Activated T-cell treated with anti-CD3 and anti-CD28 coated beads for 24 hours (primary cell): ENCODE measurements at places on chromosomes 1 and 21.

DNA sequence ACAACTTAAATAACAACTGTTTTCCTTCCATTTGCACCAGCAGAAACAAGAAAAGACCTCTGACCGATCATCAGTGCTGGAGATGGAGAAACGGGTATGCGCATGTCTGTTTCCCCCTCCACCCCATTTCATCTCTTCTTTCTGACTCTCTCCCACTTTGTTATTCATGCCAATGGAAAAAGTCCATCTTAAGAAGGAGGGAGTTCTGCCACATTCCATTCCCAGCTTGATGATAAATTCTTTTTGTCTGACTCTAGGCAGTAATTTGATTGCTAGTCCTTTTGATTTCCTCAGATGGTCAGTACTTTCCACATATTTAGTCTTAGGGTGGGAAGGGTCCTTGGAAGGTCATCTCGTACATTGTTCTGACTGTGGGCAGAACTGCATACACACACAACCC lies 142.5 kb downstream of the SYT2 start:
- DNase-seq, result no peak

DNA sequence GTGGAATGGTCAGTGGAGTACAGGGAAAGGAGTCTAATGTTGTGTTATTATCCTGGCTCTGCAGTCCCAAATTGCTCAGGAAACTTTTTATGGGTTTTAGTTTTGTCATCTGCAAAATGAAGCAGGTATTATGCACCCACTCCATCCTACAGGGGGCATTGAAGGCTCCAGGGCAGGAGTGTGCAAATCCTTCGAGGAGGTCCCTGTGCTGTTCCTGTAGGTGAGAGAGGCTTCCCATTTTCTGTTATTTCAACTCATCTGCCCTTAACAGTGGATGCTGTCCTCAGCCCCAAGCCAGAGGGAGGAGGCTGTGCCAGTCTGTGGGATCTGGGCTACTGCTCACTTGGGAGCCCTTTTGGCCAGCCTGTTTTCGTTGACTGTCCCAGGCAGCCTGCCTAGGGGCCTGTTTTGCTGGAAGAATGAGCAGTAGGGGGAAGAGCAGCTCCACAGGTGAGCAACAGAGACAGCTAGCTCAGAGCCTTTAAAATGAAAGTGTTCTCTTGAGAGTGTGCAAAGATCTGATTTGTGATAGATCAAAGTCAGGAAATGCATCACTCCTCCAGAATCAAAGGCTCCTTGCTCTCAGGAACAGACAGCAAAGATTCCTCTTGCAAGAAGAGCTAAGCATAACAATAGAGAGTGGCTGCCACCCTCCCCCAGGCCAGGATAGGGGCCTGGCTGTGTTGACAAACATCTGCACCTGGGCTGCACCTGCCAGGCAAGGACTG lies 317.6 kb upstream of the PROX1 start:
- DNase-seq, result no peak

DNA sequence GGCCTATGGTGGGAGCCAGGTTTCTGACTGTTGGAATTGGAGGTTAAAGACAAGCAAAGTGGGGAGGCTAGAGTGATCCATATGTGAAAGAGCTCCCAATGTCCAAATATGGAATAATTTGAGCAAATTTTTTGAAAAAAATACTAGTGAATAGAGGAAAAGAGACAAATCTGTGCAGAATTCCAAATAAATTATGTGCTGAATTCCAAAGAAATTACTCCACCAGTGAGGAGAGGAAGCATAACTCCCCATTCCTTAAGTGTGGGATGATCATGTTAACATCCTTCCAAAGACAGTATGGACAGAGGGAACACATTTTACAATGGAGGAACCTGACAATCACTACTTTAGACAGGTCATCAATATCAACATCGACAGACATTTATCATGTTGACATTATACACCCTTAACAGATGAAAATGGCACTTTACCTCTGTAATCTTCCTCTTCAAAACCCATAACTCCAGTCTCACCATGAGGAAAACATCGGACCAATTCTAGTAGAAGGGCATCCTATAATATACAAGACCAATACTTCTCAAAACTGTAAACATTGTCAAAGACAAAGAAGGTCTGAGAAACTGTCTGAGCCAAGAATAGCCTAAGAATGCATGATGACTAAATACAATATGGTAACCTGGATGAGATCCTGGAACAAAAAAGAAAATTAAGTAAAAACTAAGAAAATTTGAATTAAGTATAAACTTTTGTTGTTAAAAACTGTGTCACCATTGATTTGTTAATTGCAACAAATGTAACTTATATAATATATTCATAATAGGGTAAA lies 71.5 kb upstream of the RGS4 start:
- DNase-seq, result no peak

- DNase-seq, result no peak
These were observed 10.6 kb upstream of the OLIG2 start for GRCh38 chr21:33015096-33015495.

- DNase-seq, result no peak
These were observed 136.7 kb downstream of the ADSS2 start for GRCh38 chr1:244314921-244315559.

DNA sequence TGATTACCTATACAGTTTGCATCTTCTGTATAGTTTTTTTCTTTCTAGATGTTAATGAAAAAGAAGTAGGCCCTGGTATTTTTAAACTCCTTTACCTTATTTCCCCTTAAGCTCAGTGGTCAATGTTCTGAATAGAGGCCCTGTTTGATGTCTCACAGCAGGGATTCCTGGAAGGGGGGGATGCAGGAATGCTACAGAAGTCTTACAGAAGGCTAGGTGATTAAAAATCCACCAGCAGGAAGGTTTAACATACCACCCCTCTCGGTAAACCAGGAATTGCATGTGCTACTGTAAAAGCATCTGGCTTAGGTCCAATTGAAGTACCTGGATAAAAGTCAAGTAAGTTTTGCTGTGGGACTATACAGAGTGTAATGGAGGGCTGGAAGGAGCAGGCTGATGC lies 78.3 kb downstream of the NOS1AP start:
- DNase-seq, result no peak

DNA sequence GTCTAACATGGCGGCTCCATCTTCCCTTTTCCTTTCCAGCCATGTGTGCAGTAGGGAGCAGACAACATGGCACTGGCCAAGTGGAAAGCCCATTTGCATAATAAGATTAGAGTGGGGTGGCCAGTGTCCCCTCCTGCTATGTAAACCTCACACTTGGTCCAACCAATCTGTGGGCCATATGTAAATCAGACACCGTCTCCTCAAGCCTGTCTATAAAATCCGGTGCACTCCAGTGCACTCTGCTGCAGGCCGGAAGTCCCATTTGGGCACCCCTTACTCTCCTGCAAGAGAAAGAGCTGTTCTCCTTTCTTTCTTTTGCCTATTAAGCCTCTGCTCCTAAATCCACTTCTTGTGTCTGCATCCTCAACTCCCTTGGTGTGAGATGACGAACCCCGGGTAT lies 44.1 kb downstream of the OLFML3 start:
- DNase-seq, result no peak

DNA sequence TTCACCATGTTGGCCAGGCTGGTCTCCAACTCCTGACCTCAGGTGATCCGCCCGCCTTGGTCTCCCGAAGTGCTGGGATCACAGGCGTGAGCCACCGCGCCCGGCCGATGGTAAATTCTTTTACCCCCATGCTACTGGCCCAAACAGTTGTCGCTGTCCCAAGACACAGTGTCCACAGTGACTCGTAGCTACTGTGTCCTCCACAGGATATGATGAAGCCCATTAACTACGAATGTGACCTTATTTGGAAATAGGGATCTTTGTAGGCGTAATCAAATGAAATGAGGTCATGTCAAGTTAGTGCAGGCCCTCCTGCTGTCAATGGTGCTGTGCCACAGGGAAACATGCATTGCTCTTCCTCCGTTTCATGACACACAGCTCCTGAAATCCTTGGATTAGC lies 8.5 kb downstream of the FNDC10 start:
- DNase-seq, result no peak

- DNase-seq, result peak; percentile 79
These were observed 9.2 kb downstream of the RNU5D-1 start for GRCh38 chr1:44721485-44722361.
